Muscle of back (tissue), 13 donors: ENCODE measurements at places on chromosomes 5 and 9.

GRCh38 chr5:178318893-178319292 is 86.3 kb upstream of the PHYKPL start:
- no peak for DNase-seq

DNA sequence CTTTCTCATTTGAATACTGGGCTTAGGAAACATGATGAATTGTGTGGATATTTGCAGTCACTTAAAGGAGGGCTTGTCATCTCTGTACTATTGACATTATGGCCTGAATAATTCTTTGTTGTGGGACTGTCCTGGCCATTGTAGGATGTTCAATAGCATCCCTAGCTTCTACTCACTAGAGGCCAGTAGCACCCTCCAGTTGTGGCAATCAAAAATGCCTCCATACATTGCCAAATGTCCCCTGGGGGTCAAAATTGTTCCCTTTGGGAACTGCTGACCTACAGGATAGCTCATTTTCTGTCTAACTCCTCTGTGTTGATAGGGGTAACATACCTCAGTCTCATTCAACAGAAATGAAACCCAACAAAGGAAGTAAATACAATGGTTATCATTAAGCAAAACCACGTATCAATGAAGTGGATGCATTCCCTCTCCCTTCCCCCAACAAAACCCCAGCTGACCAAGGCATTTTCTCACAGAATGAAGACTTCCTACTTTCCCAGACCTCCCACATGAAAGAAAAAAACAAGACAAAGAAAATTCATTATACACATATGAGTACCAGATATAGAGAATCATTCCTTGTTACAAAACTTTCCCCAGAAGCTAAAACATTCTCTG is 18.1 kb downstream of the FYB1 start:
- DNase-seq = no peak

GRCh38 chr5:57082441-57083067 is 91.3 kb upstream of the GPBP1 start:
- DNase-seq = no peak

GRCh38 chr9:35385042-35385441 is 104.9 kb upstream of the RUSC2 start:
- DNase-seq = no peak

GRCh38 chr9:36903541-36904435 is 130.3 kb downstream of the PAX5 start:
- DNase-seq = no peak

- DNase-seq = no peak
Observed at GRCh38 chr5:159764283-159765134, 151.8 kb upstream of the ADRA1B start.

GRCh38 chr5:73286896-73287295 is 113.9 kb downstream of the TMEM174 start:
- no peak for DNase-seq

GRCh38 chr9:38318759-38319495 is 73.6 kb upstream of the ALDH1B1 start:
- peak; percentile 51 for DNase-seq

GRCh38 chr5:151820271-151820670 is 48.5 kb downstream of the G3BP1 start:
- no peak for DNase-seq

DNA sequence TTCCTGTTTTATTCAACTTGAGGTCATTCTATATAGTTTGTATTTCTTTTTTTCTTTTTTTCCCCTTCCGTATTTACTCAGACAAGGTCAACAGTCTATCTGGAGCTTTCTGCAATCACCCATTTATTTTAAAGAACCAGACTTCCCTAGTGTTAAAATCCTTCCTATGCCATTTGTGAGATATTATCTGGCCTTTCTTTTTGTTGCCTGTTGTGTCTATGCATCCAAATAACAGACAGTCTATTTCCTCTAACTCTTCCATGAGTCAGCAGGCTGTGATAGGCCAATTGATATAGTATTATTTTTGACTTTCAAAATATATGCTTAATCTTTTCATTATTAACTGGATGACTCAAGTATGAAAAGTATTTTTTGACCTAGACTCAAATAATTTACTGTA is 291.2 kb upstream of the PTPRD start:
- no peak for DNase-seq

DNA sequence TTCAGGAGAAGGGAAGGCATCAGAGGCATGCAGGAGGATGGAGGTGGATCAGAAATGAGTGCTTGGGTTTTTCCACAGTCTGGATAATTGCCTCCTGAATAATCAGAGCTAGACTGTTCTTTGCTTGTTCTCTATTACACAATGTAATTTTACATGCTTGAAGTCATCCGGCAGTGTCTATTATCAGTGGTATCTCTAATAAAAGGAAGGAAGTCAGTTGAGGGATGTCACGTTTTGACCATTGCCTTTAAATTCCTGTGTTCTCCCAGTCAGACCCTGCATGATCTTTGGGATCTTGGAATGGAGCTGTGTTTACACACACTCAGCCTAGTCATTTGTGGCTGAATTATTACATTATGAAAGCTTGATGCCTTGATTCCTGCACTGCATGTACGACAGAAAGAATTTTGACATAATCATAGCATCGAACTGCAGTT is 91.0 kb downstream of the PDE8B start:
- DNase-seq = peak; percentile 52

- DNase-seq = no peak
Observed at GRCh38 chr5:171436804-171437285, 17.4 kb downstream of the FGF18 start.

- peak; percentile 96 for DNase-seq
Observed at GRCh38 chr9:35829084-35829763, at the start of gene TMEM8B. Gene TMEM8B, plus strand, starts transcription at chr9:35829228. Its CDS starts 220 bp downstream, at chr9:35829448.

DNA sequence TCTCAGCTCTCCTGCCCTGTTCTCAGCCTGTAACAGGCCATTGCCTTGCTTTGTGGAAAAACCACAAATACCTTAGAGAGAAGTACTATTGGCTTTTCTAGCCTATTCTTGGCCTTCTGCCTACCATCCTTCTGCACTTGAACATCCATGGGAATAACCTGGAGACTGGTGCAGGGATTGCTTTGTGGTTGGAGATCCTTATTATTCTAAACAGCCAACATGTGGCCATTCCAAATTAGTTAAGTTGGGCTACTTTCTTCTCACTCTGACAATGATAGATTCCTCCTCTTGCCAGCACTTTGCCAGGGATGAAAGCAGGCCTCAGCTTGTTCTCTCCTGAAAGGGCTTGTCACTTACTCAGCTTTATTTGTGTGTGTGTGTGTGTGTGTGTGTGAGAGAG is 240.4 kb downstream of the GLIS3 start:
- no peak for DNase-seq

DNA sequence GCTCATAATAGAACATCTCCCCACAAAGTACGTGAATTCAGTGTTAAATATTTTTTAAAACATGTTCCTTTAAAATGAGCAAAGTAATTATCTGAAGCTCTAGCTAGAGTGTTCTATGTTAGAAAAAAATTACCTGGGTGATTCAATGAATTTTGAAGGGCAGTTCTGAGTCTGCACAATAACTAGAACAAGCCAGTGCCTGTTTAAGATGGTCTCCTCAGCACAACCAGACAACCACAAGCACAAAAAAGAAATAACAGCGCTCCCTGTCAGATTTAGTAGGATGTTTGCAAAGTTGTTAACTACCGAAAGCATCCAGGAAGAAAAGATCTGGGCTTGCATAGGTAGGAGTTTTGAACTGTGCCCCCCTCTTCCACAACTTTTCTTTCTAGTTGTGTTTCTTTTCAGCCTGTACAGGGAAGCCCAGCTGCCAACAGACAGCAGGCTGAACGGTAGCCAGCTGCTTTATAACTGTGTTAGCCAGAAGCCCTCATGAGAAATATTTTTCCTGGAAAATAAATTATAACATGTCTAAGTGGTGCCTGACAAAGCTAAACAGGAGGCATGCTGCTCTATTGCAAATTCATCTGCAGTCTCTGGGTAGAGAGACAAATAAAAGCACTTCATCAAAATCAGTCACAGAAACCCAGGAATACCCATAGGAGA is 1026.9 kb downstream of the MAT2B start:
- peak; percentile 31 for DNase-seq
